ENCODE measurements at places on chromosomes 5 and 9.
A peak's percentile ranks its signal among the peaks of the same experiment; 100 is the strongest.

- DNase-seq = no peak
These were observed 45.4 kb downstream of the CAMK2A start for GRCh38 chr5:150244209-150244608.

GRCh38 chr9:89634995-89635742, 30.4 kb downstream of the GADD45G start:
- no peak for DNase-seq

- no peak for DNase-seq
These were observed 245.4 kb downstream of the PCSK5 start for GRCh38 chr9:76135902-76136301.

GRCh38 chr5:103452666-103453065, 109.9 kb downstream of the NUDT12 start:
- DNase-seq = no peak

DNA sequence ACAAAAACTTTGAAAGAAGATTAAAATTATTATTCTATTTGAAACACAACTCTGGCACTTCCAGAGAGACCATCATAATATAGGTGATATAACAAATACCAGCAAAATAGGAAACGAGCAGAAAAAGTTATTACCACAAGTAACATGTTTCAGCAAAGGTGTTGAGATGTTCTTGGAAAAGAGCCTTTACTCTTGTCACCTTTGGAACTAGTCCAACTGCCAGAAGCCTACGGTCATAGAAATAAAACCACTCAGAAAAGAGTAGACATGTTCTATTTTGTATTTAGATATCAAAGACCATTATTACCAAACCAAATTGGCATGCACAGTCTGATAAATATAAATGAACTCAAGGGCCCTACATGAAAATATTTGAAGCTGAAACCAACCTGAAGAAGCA, 145.0 kb upstream of the DMAC1 start:
- no peak for DNase-seq

DNA sequence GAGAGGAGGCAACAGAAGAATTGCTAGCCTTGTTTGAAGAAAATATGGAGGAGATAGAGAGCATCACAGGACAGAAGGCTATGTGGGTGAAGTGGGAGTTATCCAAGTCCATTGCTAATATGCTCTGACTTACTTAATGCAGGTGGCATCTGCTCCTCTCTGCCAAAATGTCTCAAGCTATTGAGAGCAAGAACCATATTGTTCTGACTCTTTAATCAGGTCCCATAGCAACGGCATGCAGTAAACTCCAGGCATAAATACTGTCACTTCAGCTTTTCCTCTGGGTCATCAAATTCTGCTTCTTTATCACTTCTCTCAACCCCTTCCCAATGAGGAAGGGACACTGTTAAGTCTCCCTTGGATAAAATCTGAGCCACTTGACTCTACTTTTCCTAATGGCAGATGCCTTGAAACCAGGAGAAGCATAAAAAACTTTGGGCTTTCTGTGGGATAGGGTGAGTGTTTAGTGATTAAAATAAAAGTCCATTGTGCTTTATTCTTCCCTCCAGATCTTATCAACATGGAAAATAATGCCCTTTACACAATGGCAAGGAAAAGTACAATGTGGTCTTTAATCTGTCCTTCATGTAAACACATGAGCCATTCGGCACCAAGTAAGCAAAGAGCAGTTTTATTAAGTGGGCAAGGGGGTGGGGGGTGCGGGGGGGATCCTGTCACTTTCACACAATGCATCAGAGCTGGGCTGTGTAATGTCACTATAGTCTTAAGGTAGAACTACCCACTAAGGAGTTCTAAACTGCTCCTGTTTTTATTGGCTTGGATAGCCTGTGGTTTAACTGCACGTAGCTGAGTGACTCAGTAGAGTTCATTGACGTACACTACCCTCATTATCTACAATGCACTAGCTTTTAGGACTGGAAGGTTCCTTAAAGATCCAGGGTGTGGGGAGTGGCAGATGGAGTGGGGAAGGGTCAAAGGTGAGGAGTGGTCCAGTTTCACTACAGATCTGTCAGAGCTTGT, 71.0 kb upstream of the TARS1 start:
- DNase-seq = no peak

DNA sequence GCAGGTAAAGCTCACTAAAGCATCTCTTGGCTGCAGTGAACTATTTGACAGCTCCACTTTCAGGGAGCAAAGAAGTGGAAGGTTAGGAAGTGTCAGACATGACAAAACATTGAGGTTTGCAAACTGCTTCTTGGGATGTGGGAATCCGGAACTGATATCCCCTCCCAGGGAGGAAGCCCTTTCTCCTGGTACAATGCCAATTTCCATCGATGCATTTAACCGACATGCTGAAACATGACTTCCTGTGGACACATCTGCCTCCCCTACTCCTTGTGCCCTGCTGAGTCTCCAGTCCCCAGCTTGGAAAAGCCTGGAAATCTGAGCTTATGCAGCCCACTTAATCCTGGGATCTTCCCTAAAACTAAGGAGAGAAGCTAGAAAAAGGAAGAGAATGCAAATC, 323.1 kb upstream of the DAP start:
- DNase-seq = no peak

- no peak for DNase-seq
These were observed 47.7 kb downstream of the ZNF608 start for GRCh38 chr5:124698770-124699169.

GRCh38 chr5:38258042-38258318, 379 bp upstream of the EGFLAM start:
- no peak for DNase-seq

DNA sequence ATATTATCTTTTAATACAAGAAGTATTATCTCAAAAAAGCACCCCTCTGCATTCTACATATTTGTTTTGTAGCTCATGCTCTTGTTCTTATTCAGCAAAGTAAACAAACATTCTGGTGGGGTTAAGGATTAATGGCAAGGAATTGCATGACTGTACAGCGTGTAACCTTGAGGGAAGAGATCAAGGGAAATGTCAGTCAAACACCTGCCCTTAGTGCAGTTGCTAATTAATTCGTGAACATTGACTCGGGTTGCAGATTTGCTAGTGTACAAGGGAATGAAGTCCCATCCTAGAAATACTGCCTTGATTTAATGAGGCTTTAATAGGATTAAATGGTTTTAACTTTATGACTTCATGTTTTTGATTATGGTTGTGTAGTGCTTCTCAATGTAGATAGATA, 1758.1 kb downstream of the MAT2B start:
- DNase-seq = no peak

GRCh38 chr9:71515107-71515506, 253.2 kb downstream of the CEMIP2 start:
- DNase-seq = no peak

DNA sequence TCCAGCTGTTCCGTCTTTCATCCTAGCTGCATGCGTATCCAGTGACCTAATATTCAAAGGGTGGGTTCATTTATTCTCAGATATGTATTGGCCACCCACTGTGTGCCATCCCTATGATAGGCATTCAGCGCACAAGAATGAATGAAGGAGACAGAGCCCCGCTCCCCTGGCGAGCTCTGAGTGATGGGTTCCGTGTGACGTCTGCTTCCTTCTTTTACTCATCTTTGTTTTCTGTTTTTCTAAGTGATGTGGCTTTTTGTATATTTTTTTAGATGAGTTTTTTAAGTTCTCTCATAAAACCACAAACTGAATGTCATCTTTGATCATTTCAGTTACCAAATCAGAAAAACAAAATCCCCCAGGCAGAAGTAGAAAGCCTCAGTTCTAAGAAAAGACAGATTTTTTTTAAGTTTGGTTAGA, 168.3 kb upstream of the OTULINL start:
- no peak for DNase-seq

DNA sequence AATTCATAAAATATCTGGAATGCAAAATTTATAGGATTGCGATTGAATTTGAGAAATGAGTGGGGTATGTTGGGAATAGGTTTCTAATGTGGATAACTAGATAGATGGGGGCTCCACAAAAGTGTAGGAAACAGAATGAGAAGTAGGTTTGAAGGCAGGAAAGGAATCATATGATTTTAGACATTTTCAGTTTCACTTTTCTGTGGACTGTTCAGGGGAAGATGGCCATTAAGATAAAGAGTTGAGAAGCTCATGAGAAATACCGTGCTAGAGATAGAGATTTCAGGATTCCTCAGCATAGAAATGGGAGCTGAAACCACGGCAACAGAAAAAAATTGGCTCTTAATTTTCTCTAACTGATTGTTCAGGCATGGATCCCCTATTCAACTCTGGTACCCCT, 163.4 kb upstream of the CD180 start:
- DNase-seq = no peak

DNA sequence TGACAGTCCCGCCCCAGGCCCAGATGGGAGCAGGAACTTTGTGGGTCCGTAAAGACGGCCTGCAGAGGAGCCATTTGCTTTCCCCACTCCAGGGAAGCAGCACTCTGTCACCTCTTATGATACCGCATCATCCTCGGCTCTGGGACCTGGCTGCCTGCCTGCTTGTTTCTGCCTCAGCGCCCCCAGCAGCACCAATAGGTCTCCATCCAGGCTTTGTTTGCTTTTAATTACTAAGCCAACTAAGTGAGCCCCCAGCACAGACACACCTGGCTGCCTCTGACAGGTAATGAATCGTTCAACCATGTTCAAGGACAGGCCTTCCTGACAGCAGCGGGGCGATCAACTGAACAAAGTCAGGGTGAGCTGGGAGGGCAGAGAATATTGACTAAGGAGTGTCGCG, 141.4 kb downstream of the C5orf15 start:
- no peak for DNase-seq

GRCh38 chr9:73548201-73548600, 396.5 kb downstream of the ANXA1 start:
- no peak for DNase-seq

GRCh38 chr9:31394015-31394473, 990.4 kb upstream of the ACO1 start:
- no peak for DNase-seq

GRCh38 chr9:33019797-33020196, 5.3 kb upstream of the DNAJA1 start:
- no peak for DNase-seq

GRCh38 chr9:96242811-96243210, 59.2 kb downstream of the HSD17B3 start:
- no peak for DNase-seq

- DNase-seq = peak; percentile 43
These were observed 59.4 kb upstream of the RAPGEF1 start for GRCh38 chr9:131799177-131799823.

DNA sequence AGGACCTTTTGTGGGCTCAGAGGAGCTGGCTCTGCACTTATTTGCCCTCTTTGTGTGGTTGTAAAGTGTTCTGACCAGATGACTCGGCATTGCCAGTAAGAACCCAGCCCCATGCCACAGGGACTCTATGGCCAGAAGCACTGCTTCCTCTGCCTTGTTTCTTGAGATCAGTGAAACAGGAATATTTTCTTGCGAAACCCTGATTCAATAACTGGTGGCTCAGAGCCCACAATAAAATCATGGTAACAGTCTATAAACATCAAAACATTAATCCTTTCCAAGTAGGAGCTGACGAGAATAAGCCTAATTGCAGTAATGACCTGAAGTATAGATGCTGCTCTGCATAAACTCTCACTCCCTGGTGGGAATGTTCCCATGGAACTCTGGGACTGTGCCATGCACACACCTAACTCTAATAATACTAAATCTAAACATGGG, 344.3 kb downstream of the ZNF608 start:
- DNase-seq = no peak

DNA sequence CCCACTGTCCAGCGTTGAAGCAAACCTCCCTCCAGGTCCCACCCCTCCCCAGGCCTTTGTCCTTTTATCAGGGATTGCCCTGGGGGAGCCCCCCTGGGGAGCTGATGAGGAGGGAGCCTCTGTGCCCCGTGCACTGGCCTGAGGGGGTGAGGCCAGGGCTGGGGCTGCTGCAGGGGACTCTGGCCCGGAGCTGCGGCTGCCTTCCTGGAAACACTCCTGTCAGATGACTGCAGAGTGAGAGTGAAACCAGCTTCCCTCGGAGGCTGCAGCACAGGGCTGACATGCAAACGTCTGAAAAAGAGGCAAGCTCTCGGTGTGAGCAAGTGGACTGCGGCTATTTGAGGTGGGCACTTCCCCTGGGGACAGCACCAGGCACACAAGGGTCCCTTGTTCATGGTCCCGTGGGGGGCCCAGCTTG, 4.6 kb upstream of the TRAF2 start:
- peak; percentile 28 for DNase-seq

DNA sequence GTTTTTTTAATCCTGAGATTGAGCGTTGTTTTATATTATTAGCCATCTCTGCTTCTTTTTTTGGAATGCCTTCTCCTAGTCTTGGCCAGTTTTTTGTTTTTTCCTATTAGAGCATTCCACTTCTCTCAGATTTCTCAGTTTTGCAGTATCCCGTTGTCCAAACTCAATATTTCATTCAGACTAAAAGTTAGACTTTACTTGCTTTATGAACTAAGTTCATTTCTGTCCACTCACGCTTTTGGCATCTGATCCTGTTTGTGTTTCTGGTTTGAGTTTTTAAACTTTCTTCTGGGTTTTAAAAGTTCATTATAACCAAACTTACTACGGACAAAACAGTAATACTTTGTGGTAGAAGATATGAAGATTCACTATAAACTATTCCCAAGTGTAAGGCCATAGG, 288.3 kb upstream of the MPDZ start:
- no peak for DNase-seq

- no peak for DNase-seq
These were observed 159.8 kb upstream of the LHFPL2 start for GRCh38 chr5:78808380-78808779.

- DNase-seq = no peak
These were observed 415.8 kb downstream of the SPATA31D1 start for GRCh38 chr9:82404196-82404870.

DNA sequence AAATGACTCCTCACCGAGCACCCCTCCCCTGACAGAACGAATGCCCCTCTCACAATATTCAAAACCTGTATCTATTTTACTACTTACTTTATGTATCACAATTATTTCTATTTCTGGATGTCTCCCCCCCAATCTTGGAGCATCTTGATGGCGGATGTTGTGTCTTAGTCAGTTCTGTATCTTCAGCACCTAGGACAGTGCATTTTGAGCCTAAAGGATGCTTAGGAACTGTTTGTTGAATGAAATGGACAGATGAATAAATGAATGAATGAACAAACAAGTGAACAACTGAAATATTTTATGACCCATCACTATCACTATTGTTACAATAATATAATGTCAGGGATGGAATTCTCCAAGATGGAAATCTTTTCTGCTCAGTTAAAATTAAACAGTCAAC, 295.7 kb downstream of the DNAH5 start:
- no peak for DNase-seq

GRCh38 chr5:135578685-135579341, at the start of gene CXCL14:
Gene CXCL14, minus strand, starts transcription at chr5:135578991. Its CDS starts 213 bp downstream, at chr5:135578778.
- peak; percentile 22 for DNase-seq

- no peak for DNase-seq
These were observed 85.5 kb downstream of the TEK start for GRCh38 chr9:27194401-27195091.

DNA sequence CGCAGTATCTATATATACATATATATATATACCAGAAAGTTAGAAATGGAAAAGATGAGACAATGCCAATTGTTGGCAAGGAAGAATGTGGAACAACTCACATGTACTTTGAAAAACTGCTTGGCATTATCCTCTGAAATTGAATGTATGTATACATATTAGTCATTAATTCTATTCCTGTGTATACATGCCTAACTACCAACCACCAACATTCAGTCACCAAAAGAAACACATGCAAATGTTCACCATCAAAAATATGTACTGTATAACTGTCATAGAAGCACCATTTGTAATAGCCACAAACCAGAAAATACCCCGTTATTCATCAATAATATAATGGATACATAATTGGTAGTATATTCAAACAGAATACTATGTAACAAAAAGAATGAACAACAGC, 330.2 kb upstream of the GRAMD2B start:
- no peak for DNase-seq

GRCh38 chr5:80141681-80142080, 106.5 kb downstream of the THBS4 start:
- no peak for DNase-seq

Data from hematopoietic multipotent progenitor cell treated with erythropoietin and hydrocortisone succinate and interleukin-3 and kit ligand, for 8 days (in vitro differentiated cells).